NCI-H1092 treated with DMSO at 0.1 percent for 48 hours (cell line): ENCODE measurements at places on chromosomes 2 and 18.

DNA sequence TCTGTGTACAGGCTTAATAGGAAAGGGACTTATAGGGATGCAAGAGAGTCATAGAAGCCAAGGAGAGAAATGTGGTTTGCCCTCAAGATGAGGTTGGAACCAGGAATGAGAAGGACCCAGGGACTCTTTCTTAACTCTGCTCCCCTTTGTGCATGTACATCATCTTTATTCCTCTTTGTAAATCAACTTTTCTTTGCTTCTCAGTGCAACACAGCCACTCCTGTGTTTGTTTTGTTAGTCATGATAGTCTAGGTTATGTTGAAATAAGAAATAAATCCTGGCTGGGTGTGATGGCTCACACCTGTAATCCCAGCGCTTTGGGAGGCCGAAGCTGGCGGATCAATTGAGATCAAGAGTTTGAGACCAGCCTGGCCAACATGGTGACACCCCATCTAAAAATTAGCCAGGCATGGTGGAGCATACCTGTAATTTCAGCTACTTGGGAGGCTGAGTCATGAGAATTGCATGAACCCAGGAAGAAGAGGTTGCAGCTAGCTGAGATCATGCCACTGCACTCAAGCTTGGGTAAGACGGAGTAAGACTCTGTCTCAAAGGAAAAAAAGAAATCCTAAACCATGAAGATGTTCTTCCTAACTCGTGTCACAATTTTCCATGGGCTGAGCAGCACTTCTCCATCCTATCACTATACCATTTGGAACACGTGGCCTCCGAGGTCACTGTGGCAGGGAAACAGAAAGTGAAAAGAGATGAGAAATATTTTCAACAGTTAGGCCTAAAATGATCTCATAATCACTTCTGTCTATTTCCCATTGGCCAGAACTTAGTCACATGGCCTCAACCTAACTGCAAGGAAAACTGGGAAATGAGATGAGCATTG, 73.0 kb upstream of the TMEM17 start:
- DNase-seq = no peak

DNA sequence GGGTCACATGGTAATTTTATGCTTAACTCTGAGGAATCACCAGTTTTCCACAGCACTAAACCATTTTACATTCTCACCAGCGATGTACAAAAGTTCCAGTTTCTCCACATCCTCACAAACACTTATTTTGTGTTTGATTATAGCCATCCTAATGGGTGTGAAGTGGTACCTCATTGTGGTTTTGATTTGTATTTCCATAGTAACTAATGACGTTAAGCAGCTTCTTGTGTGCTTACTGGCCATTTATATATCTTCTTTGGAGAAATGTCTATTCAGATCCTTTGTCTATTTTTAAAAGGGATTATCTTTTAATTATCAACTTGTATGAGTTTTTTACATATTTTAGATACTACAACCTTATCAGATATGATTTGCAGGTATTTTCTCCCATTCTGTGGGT, 42.0 kb downstream of the CCDC150 start:
- no peak for DNase-seq

DNA sequence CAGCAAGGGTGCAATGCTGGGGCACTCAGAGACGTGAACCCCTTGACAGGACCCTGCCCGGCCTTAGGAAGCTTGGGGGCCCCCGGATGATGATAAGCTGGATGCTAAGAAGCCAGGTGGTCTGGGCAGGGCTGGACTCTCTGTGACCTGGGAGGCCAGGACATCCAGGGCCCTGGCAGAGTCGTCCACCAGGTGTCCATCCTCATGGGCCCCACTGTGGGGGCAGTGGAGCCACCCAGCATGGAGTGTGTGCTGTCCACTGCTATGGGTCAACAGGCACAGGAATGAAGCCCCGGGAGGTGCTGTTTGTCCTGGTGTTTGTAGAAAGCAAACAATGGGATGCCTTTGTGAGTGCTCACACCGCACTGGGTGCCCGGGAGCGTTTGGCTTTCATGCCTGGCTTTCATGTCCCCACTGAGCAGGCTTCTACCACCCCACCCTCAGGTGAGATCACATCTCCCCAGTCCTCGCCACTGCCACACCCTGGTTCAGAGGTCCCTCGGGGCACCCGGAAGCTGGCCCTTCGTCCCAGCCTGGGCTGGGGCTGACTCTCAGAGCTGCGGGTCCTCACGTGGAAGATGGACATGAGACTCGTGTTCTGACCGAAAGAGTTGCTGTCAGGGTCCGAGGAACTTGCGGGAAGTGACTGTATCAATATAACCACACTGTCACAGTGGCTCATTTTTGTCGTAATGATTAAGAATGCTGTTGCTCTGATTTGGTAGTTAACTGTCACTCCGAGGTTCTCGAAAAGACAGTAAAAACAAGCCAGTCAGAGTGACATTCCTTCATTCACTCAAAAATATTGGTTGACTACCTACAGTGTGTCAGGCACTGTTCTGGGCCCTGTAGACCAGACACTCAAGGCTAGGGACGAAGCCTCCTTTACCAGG, 53.3 kb downstream of the INHBB start:
- no peak for DNase-seq

DNA sequence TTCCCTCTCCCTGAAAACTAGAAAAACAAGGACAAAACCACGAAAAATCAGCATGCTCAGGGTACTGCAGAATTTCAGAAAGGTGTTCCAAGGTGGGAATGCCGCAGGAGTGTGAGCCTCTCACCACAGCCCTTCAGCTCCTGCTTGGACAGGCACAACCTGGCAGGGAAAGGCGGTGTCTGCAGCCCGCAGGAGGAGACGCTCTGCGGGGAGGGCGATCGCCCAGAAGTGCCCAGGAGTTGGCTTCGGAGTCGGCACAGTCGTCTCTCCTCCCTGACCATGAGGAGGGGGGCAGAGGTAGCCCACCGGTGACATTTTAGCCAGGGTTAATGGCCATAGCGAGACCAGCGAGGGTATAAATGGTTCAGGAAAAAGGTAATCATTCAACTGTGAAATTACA, 57.2 kb downstream of the TMEM18 start:
- DNase-seq = no peak

GRCh38 chr2:231581328-231581727, 11.3 kb upstream of the TEX44 start:
- DNase-seq = no peak

GRCh38 chr18:9808295-9809241, 77.2 kb upstream of the TXNDC2 start:
- DNase-seq = no peak

- no peak for DNase-seq
Measured at GRCh38 chr2:29417630-29418029, 302.4 kb downstream of the CLIP4 start.
